ENCODE measurements at places on chromosomes 3 and 15.

- no peak for DNase-seq
Measured at GRCh38 chr3:70094197-70094596, 94.7 kb downstream of the SAMMSON start.

GRCh38 chr3:87696124-87697013 lies 362.4 kb downstream of the CGGBP1 start:
- DNase-seq, result no peak

- no peak for DNase-seq
Measured at GRCh38 chr3:18401300-18401961, 23.7 kb downstream of the SATB1 start.

GRCh38 chr3:71309342-71309741 lies 274.2 kb downstream of the FOXP1 start:
- DNase-seq, result no peak

- no peak for DNase-seq
Measured at GRCh38 chr3:150905339-150905738, at the start of gene MINDY4B. MINDY4B (minus strand) TSS chr3:150905439; CDS start chr3:150905439, 0 bp downstream.

- no peak for DNase-seq
Measured at GRCh38 chr3:196377321-196377720, 39.1 kb upstream of the TM4SF19 start.

DNA sequence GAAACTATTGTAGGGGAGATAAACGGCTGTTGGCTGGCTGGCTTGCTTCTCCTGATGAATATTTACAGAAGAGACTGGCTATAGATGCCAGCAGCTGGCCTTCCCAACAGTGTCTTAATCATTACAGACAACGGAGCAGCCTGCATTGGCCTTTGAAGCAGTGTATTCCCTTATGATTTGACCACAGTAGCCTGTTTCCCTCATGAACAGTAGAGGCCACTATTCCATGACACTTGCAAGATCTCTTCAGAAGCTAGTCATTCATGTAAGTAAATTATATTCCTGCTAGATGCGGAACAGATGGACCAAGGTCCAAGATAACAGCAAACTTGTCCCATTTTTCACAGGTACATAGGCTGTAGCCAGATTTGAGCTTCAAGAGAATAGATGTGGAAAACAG lies 47.3 kb downstream of the TMCO5A start:
- peak; percentile 36 for DNase-seq

GRCh38 chr3:111662012-111662411 lies 66.9 kb upstream of the ZBED2 start:
- no peak for DNase-seq

- peak; percentile 77 for DNase-seq
Measured at GRCh38 chr3:30894521-30895251, at the start of gene GADL1. GADL1 (minus strand) TSS chr3:30894661; CDS start chr3:30894614, 47 bp downstream.

GRCh38 chr3:10338591-10339353 lies 17.9 kb upstream of the SEC13 start:
- no peak for DNase-seq

- no peak for DNase-seq
Measured at GRCh38 chr3:16810593-16811367, 74.0 kb upstream of the PLCL2 start.

DNA sequence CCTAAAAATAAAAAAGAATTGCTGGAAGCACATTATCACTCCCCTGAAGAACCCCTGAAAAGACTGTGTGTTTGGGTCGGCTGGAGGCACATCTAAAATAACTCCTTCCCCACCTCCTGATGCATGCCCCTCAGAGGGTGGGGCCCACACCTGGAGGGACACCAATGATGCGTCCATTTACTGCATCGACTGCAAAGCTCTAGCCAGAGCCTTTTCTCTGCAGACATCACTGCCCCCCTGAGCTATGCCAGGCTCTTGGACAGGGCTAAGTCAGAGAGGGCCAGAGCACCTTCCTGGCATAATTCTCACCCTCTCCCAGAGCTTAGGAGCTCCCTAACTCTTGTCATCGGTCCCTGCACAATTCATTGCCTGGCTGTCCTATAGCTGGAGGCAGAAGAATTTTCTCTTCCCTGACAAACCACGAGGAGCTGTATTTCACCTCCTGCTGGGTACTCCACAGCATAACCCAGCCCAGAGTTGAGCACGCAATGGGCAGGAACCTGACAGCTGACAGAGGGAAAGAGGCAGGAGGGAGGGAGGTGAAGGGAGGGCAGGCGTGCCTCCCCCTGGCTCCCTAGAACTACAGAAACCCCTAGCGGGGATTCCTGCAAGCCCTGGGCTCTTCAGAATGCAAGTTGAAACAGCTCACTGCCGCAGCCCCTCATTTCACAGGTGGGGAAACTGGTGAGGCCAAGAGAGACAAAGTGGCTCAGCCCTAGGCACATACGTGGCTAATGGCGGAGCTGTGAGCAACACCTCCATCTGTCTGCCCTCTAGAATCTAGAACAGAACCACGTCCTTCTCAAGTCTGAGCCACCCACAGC lies 46.6 kb downstream of the XXYLT1 start:
- no peak for DNase-seq

GRCh38 chr15:99474909-99475753 lies 90.7 kb upstream of the MEF2A start:
- DNase-seq, result no peak

- peak; percentile 48 for DNase-seq
Measured at GRCh38 chr3:32420126-32421038, 28.7 kb downstream of the CMTM7 start.

GRCh38 chr3:126826693-126827092 lies 122.7 kb downstream of the CHCHD6 start:
- DNase-seq, result no peak

DNA sequence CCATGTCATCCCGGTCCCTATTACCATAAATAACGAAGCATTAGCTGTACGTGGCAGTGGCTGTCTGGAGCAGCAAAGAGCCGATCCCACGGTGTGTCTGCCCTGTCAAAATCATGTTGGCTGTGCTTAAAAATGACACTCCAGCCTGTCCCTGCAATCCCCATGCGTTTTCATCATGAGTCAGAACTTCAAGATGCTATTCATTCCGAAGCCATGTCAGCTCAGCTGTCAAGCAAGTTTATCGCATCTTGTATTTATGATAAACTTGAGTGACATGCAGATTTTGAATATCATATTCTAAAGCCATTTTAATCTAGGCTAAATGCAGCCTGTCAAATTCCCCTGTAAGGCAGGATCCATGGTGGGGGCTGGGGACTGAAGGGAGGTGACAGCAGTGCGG lies 152.4 kb downstream of the TJP1 start:
- DNase-seq, result no peak

DNA sequence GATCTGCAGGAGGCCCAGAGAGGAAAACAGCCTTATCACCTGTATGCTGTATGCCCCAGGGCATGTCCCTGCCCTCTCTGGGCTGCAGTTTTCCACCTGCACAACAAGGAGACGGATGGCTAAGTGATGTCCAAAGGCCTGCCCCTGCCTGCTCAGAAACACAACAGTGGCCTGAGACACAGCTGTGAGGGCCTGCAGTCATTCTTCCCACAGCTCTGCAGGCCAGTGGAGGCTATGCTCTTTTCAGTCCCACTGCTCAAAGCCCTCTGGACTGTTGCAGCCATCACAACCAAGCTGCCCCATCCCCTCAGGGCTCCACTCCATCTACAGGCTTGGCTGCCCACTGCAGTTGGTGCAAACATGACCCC lies 5.2 kb upstream of the TBC1D2B start:
- DNase-seq, result no peak

- DNase-seq, result no peak
Measured at GRCh38 chr3:188046561-188047211, 107.3 kb upstream of the LPP start.

DNA sequence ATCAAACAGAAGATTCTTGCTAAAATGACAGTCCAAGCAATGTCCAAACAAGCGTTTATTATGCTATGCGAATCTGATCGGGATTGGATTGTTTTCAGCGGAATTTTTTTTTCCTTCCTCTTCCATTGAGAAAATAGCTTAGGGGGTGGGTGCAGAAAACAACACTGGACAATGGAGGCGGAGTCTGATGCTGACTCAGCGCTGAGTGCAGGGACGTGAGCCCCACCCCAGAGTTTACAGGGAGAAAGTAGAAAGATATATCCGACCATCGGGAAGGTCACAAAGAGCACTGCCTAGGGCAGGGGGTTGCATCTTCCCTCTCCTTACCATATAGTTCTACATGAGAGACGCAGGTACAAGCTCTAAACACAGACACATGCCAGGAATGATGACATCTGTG lies 117.0 kb downstream of the FOXP1 start:
- DNase-seq, result no peak

DNA sequence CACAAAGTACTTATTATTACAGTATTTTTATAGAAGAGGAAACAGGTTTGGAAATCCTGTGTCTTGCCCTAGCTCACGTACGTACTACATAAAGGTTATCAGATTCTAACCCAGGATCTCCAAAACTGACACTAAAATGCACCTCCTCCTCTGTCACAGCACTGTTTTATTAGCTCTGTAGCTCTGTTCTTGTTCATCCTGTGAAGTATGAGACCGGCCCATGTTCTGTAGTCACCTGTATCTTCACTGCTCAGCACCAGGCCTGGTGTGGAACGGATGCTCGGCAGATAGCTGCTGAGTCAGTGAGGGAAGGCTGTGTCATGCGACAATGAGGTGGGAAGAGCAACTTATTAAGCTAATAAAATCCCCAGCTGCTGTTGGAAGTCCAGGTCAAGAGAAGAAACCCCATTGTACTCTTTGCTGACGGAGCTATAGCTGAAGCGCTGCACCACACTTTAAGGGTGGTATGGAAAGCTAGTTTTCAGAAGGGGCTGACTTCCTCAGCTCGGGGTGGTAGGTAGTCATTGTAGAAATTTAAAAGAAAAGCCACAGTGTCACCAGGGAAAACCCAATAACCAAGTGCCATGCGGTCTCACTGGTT lies 22.8 kb downstream of the BCL2A1 start:
- DNase-seq, result no peak
